ENCODE measurements at places on chromosomes 3 and 15.

- no peak for DNase-seq
Measured at GRCh38 chr3:186165331-186165730, 56.4 kb upstream of the ETV5 start.

- no peak for DNase-seq
Measured at GRCh38 chr3:189369636-189370035, 197.9 kb downstream of the TPRG1 start.

DNA sequence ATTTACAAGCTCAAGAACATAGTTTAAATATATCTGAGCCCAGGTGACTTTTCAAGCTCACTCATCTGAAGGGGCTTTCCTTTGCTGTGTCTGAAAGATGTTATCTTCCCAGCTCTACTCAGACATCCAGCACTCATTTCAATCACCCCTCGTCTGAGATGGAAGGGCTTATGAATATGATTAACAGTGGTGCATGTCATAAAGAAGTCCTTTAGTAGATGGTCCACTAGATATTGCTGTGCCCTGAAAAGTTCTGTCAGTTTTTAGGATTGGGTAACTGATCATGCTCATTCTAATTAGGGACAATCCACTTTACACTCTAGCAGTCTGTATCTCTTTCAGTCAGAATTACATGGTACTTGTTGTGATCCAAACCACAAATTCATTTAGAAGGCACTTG, 28.3 kb downstream of the RETNLB start:
- no peak for DNase-seq

DNA sequence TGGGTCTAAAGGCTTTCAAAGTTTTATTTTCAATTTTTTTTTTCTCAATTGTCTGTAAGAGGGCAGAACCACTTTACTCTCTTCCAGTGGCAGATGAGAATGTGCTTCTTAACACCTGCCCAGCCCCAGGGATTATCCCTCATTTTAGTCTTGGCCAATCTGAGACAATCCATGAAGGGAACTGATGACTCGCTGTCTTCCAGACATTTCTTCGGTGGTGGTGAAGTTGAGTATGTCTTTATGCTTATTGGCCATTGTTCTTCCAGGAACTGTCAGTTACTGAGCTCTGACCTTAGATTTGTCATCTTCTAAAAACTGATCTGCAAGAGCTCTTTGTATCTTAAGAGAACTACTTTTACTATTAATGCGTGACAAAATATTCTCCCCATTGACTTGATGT, 139.5 kb downstream of the TJP1 start:
- no peak for DNase-seq

- DNase-seq, result no peak
Measured at GRCh38 chr3:187377842-187378241, 9.7 kb downstream of the RTP4 start.

GRCh38 chr3:105970283-105970682, 101.5 kb upstream of the CBLB start:
- no peak for DNase-seq

- no peak for DNase-seq
Measured at GRCh38 chr3:122918576-122919290, 108.8 kb downstream of the SEMA5B start.

GRCh38 chr15:43911235-43911781, 84.5 kb downstream of the WDR76 start:
- no peak for DNase-seq
